ENCODE measurements at places on chromosomes 1 and 21.

GRCh38 chr1:44067266-44068250 lies 36.3 kb upstream of the SLC6A9 start:
- no peak for DNase-seq

DNA sequence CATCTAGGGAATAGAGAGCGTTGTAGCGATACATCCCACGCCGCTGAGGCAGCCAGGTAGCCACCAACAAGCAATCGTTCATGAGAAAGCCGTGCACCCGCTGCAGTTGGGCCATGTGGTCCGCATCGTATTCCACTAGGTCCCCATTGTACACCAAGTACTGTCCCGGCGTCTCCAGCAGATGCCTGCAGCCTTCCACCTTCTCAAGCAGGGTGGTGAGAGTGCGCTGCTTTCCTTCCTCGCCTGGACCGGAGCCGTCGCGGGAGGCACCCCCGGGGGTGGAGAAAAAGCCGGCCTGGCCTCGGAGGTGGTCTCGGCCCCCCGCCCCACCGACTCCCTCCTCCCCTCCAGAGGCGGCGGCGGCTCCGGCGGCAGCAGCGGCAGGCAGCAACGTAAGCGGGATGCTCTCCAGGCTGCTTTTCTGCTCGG lies 595 bp downstream of the EXOC8 start:
- no peak for DNase-seq

DNA sequence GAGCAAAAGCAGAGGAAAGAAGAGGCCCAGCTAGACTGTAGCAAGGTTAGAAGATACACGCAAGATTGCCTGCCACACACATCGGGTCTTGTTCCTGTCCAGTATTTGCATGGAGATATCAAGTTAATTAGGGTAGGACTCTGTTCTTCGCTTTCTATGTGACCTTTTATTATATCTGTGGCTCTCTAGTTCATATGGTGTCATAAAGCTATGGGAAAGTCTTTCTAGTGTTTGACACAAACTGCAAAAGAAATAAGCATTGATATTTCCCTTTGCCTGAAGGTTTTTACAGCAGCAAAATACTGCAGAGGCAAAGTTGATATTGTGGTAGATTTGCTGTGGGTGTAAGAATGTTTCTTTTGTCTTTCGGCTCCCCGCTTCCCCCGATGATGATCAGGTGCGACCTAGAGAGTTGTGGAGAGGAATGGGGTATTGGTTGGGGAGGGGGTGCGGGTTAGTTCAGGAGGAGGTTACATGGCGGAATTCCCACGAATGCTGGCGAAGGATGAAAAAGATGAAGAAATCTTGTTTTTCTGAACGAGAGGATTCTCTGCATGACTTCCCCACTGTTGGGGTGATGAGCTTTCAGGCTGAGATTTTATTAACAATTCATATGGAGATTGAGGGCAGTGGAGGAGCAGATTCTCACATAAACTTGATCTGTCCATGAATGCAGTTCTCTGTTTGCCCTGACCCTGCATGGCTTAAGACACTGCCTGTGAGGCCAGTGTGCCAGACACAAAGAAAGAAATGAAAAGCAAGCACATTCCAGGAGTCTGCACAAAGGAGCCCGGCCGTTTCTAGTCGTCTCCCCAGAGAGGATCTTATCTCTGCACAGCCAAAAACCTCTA lies 550.2 kb downstream of the USP25 start:
- no peak for DNase-seq

DNA sequence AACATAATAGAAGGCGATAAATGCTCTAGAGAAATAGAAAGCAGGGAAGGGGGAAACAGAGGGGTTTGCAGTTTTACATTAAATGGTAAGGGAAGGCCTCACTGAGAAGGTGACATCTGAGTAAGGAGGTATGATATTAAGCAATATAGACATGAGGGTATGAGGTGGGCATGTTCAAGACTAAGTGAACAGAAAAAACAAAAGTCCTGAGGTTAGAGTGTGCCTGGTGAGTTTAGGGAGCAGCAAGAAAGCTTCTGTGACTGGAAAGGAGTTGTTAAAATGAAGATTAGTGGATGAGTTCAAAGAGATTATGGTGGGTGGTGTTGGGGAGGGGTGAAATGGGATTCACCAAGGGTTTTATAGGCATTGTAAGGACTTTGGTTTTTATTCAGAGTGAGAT lies 8.6 kb downstream of the RPRD2 start:
- no peak for DNase-seq

- no peak for DNase-seq
Observed at GRCh38 chr1:82923931-82924330, 1075.0 kb downstream of the TTLL7 start.

GRCh38 chr1:205907794-205908193 lies 35.5 kb downstream of the SLC26A9 start:
- DNase-seq: no peak

- no peak for DNase-seq
Observed at GRCh38 chr1:65832296-65832695, 39.6 kb downstream of the PDE4B start.

- DNase-seq: no peak
Observed at GRCh38 chr1:3842912-3843311, 14.1 kb downstream of the CEP104 start.

DNA sequence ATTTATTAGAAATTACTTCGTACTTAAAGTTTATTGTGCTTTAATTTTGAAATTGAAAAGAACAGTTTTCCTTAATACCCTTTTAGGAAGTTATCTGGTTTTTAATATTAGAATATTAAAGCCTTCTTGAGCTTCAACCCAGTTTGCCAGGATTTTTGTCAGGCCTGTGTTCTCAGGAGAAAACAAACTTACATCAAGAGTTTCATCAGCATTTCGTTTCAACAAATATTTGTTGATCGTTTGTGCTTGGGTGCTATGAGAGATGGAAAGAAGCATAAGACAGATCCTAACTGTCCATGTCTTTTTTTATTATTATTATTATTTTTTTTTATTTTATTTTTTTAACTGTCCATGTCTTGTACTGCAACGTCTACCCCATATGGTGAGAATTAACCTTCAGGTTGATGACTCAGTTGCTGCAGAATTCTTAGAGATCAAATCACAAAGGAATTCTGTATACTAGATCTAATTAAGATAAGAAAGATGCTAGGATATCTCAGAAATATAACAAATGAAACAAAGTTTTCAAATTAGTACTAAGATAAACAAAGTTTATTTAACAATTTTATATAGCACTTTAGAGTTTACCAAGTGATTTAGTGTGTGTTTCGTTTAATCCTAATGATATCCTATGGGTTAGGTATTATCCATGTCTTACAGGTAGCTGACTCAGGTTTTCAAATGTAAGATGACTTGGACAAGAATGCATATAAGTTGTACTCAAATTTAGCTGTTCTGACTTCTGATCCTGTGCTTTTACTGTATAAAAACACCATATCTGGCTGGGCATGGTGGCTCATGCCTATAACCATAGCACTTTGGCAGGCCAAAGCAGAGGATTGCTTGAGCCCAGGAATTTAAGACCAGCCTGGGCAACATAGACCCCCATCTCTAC lies 14.3 kb downstream of the FBXO28 start:
- no peak for DNase-seq

- DNase-seq: no peak
Observed at GRCh38 chr1:210123924-210124589, 108.5 kb upstream of the SERTAD4 start.

- no peak for DNase-seq
Observed at GRCh38 chr1:174726880-174727585, 272.7 kb upstream of the CACYBP start.

DNA sequence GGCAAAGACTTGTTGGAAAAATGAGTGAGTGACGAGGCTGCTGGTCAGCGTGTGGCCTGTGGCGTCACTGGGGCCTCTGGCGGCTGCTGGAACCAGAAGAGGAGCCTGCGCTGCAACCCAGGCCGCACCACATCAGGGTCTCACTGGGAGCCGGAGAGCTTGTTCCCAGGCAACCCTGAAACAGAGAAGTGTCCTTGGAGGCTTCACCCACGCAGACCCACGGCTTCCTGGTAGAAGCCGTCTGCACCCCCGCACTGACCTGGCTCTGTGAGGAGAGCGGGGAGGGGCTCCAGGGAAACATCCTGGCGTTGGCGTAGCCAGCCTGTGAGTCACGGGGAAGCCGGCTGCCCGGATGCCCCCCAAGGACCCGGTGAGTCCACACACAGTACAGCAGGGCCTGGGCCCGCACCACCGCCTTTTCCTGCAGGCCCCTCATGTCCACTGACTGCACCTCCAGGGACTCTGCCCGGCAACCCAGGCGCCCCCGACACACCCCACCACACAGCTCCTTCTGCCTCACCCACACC lies 57.4 kb downstream of the COL6A1 start:
- DNase-seq: no peak

DNA sequence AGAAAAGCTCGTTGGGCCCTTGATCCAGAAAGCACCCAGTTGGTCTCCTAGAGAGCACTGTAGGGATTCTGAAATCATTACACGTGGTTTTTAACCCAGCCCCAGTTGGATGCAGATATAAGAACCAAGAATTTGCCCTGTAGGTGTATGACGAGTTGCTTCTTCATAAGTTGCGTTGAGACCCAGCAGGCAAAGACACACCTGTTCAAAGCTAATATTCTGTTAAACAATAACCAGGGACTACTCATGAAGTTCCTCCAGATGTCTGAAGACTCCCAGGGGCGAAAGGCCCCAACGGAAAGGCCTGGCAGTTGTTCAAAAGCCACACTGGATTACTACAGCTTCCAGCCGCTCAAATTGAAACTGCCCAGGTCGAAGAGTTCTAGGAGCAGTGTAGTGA lies 88.6 kb upstream of the HNRNPU start:
- DNase-seq: no peak

DNA sequence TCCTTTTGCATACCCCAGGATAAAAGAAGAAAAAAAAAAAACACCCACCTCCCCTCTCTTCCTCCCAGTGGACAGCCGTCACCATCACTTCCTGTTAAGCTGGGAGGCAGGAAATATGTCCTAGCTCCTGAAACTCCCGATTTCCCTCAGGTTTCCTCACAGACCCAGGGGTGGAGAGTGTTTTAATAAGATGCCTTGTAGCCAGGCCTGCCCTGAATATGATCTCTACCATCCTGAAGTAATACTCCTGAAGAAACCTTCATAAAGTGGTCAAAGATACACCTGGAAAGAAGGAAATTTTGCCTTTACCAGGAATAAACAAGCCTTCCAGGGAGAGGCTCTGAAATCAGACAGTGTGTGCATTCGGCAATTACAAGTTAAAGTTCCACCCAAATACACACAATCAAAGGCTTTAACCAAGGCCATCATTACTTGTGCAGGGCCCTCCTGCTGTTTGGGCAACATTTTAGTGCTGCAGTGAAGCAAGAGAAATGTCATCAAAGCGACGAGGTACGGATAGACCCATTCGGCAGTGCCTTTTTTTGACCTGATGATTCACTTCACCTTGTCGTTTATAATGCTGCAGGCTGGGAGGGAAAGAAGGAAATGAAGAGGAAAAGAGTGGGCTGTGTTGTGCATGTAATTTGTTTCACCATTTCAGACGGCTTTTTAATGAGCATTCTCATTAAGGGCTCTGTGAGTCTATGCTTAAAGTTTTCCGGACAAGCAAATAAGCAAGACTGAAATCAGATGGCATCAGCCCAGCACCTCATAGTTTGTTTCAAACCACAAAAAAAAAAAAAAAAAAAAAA lies 41.0 kb upstream of the RASAL2 start:
- no peak for DNase-seq
